D721Med (cell line): ENCODE measurements at places on chromosomes 5 and 9.

DNA sequence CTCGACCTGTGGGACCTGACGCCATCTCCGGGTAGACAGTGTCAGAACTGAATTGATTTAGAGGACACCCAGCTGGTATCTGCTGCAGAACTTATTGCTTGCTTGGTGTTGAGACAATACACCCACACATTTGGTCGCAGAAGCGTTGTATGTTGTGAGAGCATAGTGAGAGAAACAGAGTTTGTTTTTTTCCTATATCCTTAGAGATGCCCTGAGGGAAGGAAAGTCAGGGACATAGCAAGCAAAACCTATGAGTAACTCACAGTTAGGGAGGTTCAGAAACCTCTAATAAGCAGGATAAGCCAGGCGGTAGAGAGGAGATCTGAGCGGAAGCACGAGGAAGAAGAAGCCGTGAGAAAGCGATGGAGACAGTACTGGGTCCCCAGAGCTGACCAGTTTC lies 59.8 kb downstream of the PTCD2 start:
- DNase-seq: no peak

DNA sequence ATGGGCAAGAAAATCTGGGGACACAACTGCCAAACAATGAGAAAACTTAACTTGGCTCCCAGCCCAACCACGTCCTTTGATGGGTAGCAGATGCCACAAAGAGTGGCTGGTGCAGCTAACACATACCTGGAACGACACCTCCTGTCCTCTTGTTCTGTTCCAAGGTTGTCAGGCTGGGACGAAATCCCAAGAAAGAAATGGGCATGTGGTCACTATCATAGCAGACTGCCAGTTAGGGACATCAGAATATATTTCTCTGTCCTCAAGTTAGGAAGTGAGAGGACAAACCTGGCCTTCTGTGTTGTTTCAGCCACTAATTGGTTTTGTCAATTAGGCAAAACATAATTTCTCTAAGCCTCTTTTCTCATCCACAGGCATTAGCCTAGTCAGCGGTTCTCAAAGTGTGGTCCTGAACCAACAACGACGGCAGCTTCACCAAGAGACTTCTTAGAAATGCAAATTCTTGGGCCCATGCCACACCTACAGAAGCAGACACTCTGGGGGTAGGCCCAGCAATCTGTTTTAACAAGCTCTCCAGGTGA lies 63.4 kb downstream of the RAPGEF1 start:
- no peak for DNase-seq

GRCh38 chr5:76576450-76576849 lies 46.8 kb downstream of the F2RL2 start:
- no peak for DNase-seq

DNA sequence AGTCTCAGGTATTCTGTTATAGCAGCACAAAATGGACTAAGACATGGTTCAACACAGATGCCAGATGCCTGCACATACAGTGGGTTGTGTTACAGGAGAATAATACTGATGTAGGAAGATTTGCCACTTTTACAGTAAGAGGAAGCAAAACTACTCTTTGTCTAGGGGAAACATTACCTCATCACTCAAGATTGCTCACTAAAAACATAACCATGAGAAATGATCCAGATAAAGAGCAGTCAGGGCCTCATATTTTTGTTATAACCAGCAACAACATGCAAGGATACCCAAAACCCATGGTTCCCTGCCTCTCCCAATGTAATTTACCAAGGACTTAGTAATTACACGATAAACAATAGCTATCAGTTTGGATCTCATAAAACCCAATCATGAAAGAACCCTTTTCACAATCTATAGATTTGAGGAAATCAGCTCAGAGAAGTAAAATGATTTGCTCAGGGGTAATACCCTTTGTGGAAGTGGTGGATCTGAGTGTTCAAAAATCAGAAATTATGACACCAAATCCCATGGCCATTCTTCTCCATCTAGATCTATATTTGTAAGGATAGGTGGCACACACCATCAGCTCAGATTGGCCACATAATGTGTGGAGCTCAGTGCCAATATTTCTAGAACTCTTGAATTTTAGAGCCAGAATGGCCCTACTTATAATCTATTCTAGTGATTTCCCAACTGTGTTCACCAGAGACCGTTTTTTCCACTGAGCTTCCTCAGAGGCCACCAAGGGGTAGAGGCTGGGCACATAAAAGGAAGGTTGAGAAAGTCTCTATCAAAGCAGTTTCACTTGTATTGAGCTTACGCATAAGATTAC lies 27.8 kb downstream of the DPYSL3 start:
- no peak for DNase-seq

GRCh38 chr5:158897444-158898160 lies 202.1 kb downstream of the EBF1 start:
- DNase-seq: no peak

GRCh38 chr9:72951520-72952380 lies 1.1 kb downstream of the ALDH1A1 start:
- no peak for DNase-seq

DNA sequence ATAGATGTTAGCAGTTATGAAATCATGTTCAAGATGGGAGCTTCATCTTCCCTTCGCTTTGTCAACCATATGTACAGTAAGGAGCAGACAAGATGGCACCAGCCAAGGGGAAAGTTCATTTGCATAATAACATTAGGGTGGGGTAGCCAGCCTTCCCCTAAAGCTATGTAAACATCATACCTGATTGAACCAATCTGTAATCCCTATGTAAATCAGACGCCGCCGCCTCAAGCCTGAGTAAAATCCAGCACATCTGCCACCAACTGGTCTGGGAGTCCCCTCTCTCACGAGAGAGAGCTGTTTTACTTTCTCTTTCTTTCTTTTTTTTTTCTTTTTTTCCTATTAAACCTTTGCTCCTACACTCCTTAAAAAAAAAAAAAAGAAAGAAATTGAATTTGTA lies 30.8 kb upstream of the REEP2 start:
- DNase-seq: no peak

DNA sequence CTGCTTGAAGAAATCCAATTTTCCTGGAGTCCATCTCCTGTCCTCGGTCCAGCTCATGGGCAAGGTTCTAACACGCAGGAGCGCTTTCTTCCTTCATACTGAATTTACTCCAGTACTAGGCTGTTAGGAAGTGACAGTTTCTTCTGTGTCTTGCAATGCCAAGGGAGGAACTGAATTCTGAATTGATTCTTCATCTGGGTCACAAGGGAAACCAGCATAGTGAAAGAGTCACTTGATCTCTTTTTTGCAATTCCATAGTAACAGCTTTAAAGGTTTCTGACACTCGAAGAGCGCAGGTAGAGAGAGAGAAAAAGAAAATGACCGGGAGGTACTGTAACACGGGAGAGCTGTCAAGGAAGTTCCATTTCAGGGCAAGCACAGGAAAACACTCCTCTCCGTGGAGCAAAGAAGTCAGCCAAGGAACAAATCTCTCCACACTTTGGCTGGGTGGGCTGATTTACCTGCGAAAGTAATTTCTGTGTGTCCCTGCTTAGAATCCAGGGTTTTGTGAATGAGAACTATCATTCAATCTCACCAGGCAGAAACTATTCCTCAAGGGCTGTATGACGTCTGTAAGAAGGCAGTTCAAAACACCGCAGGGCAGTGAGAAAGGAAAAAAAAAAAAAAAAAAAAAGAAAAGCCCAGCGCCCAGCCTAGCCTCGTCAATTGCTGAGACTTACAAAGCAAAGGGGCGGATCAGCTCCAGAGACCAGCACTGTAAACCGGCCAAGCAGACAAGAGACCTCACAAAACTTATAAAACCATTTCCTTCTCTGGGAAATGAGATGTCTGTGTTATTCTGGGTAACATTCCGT lies 617.8 kb downstream of the PDE4D start:
- DNase-seq: no peak

- no peak for DNase-seq
These were observed 165.9 kb downstream of the DENND1A start for GRCh38 chr9:123763910-123764588.

GRCh38 chr9:114065304-114065703 lies 12.8 kb downstream of the AMBP start:
- DNase-seq: no peak

GRCh38 chr5:54212331-54212730 lies 98.0 kb downstream of the ARL15 start:
- DNase-seq: no peak

DNA sequence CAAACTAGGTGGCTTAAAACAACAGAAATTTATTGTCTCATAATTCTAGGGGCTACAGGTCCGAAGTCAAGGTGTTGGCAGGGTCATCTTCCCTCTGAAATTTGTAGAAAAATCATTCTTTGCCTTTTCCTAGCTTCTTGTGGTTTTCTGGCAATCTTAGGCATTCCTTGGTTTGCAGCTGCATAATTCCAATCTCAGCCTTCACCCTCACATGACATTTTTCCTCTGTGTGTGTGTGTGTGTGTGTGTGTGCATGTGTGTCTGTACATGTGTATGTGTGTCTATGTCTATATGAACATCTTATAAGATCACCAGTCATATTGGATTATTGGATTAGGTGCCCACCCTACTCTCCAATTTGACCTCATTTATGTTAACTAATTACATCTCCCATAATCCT lies 330.6 kb downstream of the CHSY3 start:
- no peak for DNase-seq

GRCh38 chr5:135964670-135965320 lies 10.0 kb upstream of the LECT2 start:
- no peak for DNase-seq

- DNase-seq: no peak
These were observed 82.1 kb downstream of the AMBP start for GRCh38 chr9:113995963-113996362.

GRCh38 chr5:160312960-160313727 lies 780 bp upstream of the CCNJL start:
- DNase-seq: no peak

- no peak for DNase-seq
These were observed 25.7 kb upstream of the GCNT4 start for GRCh38 chr5:75078027-75078426.

GRCh38 chr5:80654054-80654390 lies 430 bp upstream of the MSH3 start:
- DNase-seq: no peak

- no peak for DNase-seq
These were observed 7.6 kb downstream of the RAB24 start for GRCh38 chr5:177295924-177296323.

DNA sequence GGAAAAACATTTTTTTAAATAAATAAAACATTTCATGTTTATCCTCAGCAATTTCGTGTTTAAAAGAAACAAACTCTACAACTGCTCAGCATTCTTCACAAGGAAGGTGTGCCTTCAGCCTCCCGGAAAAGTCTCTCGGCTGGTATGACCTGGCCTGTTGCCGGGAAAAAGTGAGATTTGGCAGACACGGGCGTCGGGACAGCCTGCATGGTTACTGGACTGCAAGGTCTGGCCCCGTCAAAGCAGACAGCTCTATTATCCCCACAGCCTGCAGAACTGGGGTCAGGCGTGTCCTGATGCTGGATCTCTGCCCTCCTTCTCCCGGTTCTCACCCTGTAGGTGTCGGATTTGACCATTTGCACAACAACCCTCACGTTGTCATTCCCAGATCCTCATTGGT lies 120.3 kb upstream of the SPATA31C2 start:
- no peak for DNase-seq

- no peak for DNase-seq
These were observed 15.4 kb downstream of the HAUS6 start for GRCh38 chr9:19087106-19088000.

DNA sequence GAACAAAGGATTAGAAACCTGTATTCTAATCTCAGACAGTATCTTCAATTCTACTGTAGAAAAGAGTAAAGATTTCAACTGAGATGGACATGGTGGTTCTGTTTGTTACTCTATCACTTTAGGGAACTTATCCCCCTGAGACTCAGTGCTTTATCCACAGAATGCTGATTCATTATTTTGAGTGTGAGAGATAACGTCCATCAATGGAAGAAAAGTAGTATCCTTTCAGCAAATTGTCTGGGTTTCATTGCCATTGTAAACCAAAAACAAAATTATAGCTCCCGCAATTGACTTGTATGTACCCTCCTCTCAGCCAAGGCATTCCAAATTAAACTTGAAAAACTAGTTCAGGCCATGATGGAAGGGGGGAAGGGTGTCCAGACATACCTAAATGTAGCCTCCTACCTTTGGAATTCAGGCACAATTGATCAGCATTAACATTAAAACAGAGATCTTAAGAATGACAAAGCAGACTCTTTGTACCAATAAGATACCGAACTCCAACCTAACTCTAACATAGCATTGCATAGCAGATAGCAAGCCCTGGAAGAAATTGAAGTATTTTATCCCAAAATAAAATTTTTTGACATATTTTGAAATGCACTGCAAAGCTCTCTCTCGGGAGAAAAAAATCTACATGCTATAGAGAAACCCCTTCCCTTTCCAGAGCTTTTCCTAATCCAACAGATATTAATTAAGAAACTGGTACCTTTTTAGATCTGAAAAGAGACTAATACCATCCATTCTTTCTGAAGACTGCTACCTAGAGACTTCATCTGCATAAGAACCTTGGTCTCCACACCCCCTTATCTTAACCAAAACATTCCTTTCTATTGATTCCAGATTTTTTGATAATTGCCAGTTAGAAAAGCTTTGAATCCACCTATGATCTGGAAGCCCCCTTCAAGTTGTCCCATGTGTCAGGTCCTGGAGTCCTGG lies 1055.7 kb downstream of the PTPRD start:
- no peak for DNase-seq

- DNase-seq: no peak
These were observed 57.6 kb upstream of the RANBP3L start for GRCh38 chr5:36359267-36359666.

DNA sequence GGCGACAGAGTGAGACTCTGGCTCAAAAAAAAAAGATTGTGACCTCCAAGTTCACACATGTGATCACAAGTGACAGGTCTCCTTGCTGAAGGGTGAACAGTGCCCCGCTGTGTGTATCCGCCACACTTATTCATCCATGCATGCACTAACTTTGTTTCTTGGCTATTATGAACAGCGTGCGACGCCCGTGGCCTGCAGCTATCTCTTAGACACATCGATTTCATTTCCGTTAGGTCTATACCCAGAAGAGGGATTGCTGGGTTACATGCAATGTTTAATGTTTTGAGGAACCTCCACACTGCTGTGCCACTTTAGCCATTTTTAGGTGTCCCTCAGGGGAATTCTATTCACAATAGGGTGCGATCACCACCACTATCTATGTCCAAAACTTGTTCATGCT lies 12.1 kb upstream of the EGFL7 start:
- no peak for DNase-seq

- DNase-seq: no peak
These were observed 6.0 kb downstream of the KIAA1191 start for GRCh38 chr5:176355400-176356178.

DNA sequence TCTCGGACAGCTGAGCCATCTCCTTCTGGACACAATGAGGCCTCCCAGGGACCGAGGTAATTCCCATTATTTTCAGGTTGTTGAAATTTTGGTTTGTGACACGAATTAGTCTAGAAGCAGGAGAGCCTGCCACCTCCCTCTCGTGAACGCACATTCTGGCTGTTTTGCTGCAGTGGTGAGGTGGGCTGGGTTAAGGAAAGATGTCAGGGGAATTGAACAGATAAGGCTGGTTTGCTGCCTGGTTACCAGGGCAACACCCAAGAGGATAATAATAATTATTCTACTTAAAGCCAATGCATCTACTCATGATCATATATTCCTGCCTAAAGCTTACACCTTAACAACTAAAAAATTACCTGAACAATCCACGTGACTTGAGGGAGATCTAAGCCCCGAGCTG lies 38.1 kb downstream of the DDX31 start:
- no peak for DNase-seq
